ENCODE measurements at places on chromosomes 6 and 20.

- no peak for DNase-seq
Observed at GRCh38 chr6:143356101-143356880, 94.2 kb downstream of the ADAT2 start.

- DNase-seq = peak; percentile 96
Observed at GRCh38 chr20:51487565-51488268, 54.8 kb downstream of the NFATC2 start.

DNA sequence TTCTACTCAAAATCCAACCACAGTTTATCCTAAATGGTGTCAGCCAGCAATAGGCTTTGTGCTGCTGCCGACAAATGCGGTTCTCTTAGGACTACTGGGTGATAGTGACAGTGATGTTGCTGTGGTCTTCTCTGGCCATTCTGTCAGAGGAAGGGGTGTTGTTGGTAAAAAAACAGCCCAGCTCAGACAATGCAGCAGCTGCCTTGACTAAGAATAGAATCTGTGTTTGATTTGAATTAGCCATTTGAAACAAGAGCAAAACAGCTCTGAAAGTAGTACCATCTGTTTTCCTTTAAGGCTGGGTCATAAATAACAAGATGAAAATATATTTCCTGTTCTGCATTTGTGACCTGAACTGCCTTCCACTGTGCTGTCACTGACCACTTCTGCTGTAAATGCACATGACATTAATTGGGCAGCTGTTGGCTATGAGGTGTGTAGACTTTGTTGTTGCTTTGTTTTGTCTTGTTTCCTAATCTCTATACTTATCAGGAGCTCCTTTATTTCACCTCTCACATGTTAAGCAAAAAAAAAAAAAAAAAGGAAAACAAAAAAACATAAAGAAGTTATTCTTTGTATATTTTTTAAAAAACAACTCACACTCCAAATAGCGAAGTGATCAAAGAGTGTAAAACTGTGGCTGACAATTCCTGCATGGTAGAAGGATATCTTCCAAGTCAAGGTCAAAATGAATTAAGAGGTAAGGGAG, 497.8 kb upstream of the ARID1B start:
- no peak for DNase-seq

DNA sequence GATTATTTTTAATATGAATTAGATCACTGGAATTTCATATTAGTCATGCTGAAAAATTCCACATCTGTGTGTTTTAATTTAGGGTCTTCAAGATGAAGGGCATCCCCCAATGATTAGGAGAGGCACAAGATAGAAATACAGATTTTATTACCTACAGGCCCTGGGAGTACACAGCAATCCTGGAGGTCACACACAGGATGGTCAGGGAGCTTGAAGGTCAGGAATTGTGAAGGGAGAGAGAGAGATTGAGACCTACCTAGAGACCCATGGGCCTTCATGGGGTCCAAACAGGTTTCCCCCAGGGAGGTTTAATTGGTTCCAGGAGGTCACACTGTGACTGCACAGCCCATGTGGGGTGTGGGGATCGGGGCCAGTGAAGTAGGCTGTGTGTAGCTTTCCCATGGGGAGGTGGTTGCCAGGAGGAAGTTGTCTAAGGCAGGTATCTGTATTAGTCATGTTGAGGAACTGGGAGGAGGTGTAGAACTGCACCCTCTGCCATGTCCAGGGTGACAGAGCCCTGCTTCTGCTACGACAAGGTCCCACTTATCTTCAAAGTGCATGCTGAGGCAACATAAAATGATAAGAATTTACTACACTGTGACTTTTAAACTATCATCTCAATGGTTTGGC, 18.3 kb downstream of the SNX9 start:
- no peak for DNase-seq

DNA sequence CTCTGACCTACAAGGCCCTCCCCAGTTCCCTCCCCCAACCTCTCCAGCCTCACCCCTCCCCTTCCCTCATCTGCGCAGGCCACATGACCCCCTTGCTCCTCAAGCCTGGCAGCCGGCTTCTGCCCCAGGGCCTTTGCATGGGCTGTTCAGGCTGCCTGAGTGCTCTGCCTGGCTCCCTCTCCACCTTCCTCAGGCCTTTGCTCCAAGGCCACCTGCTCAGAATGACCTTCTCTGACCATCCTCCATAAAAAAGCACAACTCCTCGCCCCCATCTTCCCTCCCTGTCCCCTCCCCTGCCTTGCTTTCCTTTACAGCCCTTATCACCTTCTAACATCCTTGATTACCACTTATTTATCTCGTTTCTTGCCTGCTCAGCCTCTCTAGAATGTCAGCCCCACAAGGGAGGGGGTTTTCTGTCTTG, 38.7 kb downstream of the SPDEF start:
- no peak for DNase-seq

DNA sequence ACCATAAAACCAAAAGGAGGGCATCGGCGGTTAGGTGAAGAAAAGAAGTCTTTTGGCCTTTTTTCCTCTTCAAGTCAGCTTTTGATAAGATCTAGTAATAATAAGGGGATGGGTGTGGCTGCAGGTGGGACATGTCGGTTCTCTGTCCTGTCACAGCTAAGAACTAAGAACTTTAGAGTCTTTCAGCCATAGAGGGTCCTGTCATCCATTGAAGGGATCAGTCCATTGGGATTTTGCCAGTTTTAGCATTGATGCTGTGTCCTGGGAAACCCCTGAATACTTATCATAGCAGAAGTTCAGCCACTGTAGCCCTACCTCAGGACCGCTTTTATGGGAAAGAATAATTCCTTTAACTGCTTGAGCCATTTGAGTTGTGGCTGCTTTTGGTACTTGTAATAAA, 18.2 kb upstream of the SCP2D1 start:
- no peak for DNase-seq

- DNase-seq = no peak
Observed at GRCh38 chr6:47034421-47034820, 7.7 kb downstream of the ADGRF1 start.

DNA sequence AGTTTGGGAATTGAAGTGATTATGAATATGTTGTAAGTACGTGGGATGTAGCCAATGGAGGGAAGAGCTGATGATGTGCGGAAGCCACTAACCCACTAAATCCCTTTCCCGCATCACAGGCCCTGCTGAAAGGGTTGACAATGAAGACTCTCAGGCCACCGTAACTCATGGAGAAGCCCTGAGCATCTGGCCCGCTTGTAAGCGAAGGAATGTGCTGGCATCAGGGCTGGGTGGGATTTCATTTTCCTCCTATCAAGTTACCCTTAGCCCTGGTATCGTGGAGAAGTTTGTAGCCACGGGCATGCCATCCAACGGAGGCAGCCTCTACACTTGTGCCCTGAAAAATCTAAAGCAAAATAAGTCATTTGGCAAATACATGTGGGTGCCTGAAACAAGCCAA, 355.0 kb downstream of the CDH26 start:
- DNase-seq = no peak

DNA sequence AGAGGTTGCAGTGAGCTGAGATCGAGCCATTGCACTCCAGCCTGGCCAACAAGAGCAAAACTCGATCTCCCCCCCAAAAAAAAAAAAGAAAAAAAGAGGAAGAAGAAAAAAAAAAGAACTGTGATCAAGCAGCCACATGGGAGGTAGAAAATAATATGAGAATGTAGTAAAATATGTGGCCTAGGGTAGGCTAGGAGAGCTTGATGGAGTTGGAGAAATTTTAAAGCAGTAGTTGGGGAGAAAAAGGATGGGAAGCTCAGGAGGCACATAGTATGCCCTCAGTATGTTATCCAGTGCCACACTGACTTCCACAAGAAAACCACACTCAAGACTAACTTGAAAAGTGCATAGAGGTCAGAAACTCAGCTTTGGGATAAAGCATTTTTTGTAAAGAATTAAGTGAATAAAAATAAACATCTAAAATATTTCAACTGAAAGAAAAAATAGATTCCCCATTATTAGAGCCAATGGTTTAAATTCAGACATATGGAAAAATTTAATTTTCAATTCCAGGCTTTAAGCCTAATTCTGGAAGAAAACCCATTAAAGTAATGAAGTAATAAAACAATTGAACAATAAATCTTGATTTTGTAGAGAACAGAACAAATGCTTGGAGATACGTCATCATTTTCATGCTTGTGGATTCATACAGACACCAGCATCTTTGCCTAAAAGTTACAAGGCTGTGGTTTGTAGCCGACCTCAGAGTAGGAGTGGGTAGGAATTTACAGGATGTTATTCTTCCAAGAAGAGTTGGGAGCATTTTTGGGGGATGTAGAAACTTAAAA, 34.7 kb downstream of the PLEKHG1 start:
- no peak for DNase-seq

DNA sequence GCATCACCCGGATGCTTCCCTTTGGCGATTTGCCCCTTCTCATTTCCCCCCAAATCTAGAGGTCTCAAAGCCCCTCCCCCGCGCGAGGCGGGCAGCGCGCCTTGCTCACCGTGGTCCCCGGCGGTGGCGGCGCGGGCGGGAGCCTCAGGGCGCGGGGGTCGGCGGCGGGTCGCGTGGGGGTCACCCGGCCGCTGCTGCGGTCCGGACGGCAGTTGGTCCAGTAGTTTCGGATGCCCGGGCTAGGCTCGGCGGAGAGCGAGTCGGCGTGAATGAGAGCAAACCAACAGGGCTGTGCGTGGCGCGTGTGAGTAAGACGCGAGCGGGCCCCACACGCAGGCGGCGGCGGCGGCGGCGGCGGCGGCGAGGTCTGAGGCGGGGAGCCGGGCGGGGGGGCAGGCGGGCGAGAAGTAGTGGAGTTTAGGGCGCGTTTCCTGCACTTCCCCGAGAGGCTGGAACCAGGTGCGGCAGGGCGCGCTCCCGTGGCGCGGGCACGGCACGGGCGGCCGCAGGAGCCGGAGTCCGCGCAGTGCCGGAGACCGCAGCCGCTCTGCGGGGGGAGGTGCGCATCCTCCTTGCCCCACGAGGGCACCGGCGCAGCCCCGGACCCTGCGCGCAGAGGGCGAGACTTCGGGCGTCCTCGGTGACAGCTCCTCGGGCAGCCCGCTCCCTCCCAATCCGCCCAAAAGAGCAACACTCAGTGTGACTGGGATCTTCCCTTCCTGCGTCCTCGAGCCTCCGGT, 567 bp downstream of the HS3ST5 start:
- no peak for DNase-seq

DNA sequence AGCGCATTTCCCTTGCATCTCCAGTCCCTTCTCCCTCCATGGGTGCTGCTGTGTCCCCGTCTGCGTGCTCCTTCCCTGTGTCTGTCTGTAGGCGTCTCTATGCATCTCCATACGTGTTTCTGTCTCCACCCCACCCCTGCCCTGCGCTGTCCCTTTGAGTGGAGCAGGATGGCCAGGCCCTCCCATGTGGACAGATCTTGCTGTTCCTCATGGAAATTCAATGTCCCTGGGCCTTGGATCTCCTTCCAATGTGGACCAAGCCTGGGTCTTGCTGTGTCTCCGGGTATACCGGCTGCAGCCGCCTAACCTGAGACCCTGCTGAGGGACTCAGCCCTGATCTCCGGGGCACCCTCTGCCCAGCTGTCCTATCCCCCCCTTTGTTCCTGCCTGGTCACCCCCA, 172.7 kb downstream of the BMP7 start:
- no peak for DNase-seq

- DNase-seq = no peak
Observed at GRCh38 chr6:24149296-24149695, 23.3 kb downstream of the NRSN1 start.

- peak; percentile 3 for DNase-seq
Observed at GRCh38 chr6:100719883-100720682, 161.0 kb downstream of the ASCC3 start.

DNA sequence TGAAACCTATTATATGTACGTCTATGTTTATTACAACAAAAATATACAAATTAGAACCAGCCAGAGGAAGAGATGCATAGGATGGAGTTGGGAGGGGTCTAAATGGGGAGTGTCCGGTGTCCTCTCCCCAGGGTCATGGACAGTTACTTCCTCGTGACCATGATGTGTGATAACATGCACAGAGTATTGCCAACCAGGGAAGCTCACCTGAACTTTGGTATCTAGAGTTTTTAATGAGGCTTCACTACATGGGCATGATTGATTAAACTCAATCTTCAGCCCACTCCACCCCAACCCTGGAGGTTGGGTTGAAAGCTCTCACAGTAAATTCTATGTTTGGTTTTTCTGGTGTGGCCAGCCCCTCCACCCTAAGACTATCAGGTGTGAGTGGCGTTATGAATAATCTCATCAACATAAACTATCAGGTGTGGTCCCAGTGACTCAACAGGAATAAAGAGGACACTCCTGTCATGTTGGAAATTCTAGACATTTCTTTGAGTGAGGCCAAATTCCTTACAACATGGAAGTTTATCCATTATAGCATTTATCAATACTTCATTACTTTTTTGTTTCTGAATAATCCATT, 36.4 kb upstream of the FKBP1A start:
- DNase-seq = no peak

DNA sequence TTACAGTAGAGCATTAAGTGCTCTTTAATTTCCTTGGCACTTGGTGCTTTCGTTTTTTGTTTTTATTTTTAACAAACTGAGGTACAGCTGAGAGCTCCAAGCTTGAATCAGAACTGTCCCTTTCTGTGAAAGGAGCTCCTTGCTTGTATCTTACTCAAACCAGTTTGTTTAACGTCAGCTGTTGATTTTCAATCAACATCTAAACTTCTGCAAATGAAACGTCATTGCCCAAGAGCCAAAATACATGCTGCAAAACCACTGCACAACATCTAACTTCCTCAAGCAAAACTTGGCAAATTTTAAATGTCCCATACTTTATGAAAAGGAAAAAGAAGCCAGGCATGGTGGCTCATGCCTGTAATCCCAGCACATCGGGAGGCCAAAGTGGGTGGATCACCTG, 15.2 kb downstream of the VNN2 start:
- no peak for DNase-seq

DNA sequence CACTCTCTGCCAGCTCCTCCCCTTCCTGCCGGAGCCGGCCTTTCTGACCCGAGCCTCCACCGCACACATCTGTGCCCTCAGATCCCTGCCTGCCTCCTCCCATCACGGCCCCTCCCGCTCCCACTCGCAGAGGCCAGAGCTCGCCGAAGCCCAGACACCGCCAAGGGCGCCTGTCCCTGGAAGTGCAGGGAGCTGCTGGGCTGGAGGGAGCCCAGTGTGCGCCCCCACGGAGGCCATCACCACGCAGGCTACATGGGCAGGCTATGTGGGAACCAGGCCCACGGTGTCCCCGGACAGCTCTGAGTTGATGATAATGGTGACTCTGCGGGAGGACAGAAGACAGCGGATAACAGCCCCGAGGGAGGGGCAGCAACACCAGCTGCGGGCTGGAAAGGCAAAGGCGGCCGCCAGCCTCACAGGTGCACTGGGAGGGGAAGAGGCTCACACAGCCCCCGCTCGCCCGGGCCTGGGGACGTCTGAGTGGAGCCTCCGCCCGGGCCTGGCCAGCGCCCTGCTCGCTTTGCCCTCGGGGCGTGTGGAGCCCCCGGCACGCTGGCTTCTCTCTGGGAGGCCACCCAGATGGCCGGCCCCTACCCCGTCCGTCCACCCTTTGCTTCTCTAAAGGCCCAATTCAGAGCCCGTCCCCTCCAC, 154.9 kb downstream of the DLL1 start:
- DNase-seq = no peak

- no peak for DNase-seq
Observed at GRCh38 chr20:62607366-62608217, 34.7 kb upstream of the SLCO4A1 start.

- DNase-seq = no peak
Observed at GRCh38 chr20:33837096-33837830, 26.1 kb downstream of the CHMP4B start.

GRCh38 chr6:1384549-1385128, 4.7 kb upstream of the FOXF2 start:
- DNase-seq = no peak

Data from COLO829 (cell line).